ENCODE measurements at places on chromosomes 6 and 20.

DNA sequence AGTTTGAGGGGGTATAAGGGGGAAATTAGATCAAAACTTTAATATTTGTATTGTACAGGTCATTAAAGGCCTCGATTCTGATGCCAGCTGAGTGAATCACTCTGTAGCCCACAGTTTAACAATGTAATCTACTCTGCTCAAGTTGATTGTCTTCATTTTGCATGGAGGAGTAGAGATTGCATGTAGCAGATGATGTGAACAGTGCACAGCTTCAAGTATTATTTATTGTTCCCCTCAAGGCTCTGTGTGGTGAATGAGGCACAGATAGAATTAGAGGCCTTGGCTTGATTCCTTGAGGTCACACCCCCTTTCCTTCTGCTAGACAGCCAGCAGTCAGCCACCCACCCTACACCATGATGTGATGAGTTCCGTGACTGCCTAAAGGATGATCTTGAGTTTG is 38.1 kb downstream of the TXLNB start:
- peak; percentile 3 for DNase-seq

GRCh38 chr6:84260196-84260595 is 32.8 kb upstream of the CEP162 start:
- DNase-seq = no peak

DNA sequence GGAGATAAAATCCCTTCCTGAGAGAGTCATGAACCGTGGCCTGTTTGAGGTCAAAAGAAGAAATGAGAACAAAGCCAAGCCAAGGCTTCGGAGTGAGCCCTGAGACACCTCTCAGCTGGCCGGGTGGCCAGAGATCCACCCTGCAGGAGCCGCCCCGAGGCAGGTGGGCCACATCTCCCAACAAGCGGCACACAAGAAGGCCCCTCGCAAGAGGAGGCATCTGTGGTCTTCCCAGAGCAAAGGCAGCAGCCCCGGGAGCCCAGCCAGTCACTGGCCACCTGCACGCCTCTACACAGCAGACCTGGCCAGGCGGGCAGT is 30.9 kb upstream of the AFDN start:
- DNase-seq = no peak

DNA sequence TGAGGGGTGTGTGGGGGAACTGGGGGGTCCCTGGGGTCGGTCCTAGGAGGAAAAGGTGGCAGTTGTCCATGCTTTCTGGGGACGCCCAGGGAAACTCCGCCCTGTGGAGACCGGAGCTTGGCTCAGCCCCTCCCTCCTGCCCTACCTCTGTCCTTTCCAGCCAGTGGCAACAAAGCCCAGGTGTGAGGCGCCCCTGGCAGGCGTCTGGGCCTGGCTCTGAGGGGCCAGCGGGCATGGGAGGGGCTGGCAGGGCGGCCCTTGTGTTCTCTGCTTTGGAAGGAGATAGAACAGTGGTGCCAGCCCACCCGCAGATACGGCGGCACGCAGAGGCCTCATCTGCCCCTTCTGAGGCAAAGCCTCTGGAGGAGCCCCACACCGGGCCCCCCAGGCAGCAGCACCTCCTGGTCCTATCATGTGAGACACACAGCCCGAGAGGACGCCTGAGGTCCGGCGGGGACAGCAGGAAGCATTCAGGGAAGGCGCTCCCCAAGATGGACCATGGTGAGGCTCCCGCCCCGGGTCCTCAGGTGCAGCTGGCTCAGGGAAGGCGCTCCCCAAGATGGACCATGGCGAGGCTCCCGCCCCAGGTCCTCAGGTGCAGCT is 47.9 kb downstream of the YTHDF1 start:
- DNase-seq = no peak
